Bronchus fibroblast of lung (primary cell): ENCODE measurements at places on chromosomes 5 and 9. TPM values are rescaled to one million over a fixed set of nuclear protein-coding genes. Genes with fewer than 3 reads are reported as not detected.

Gene ZNF879
- total RNA-seq = 1.2 and 2.9 TPM in 2 replicates

Gene HTR4
- not detected in 2 replicates for total RNA-seq

Gene PCDHB8
- not detected in 2 replicates for total RNA-seq

Gene TNFSF15
- under 0.01 and 0.17 TPM in 2 replicates for total RNA-seq

Gene PALM2AKAP2
- total RNA-seq = 0.67 and 2.1 TPM in 2 replicates
